Substantia nigra (tissue), 51 donors: ENCODE measurements at places on chromosomes 5 and 9.

GRCh38 chr5:11897781-11898180 lies 6.5 kb downstream of the CTNND2 start:
- DNase-seq = no peak

- DNase-seq = no peak
These were observed 65.7 kb downstream of the EFNA5 start for GRCh38 chr5:107604990-107605389.

- no peak for DNase-seq
These were observed 3.5 kb downstream of the PRXL2C start for GRCh38 chr9:96651626-96652025.

- no peak for DNase-seq
These were observed 17.3 kb downstream of the EXOC3 start for GRCh38 chr5:460273-460625.

DNA sequence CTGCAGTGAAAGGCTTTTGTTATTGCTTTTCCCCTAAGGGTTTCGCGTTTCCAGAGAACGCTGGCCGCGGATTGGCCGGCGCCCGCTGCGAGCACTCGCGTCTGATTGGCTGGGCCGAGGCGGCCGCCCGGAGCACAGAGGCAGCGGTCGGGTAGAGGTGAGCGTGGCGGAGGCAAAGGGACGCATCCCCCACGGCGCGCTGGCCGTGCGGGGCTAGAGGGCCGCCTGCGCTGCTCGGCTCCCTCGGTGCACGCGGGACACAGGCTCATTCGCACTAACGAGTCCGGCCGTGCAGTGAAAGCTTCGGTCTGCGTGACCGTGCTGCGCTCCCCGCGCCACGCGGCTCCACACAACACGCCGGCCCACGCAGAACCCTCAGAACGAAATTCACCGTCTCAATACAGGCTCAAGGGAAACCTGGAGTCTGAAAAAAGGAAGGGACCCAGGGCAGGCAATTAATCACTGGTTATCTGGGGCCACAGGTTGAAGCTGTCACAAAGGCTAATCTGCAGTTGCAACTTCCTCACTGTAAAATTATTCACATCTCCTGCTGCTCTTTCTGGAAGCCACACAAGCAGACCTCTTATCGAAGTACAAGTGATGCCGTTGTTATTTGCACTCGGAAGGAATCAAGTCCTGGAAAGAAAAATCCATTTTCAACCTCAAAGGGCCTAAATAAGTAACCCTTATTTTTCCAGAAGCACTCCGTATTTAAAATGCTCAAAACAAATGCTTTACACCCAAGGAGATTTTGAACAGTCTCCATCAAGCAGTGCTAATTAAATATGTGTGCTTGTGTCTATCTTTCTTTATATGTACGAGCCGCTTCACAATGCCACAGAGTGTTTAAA lies 94.6 kb downstream of the ZNF608 start:
- DNase-seq = peak; percentile 91

GRCh38 chr5:83097689-83098231 lies 20.4 kb downstream of the XRCC4 start:
- DNase-seq = no peak

GRCh38 chr5:119288379-119289033 lies 67.3 kb upstream of the TNFAIP8 start:
- no peak for DNase-seq

- DNase-seq = no peak
These were observed 206.7 kb downstream of the ARHGAP26 start for GRCh38 chr5:142976861-142977260.

DNA sequence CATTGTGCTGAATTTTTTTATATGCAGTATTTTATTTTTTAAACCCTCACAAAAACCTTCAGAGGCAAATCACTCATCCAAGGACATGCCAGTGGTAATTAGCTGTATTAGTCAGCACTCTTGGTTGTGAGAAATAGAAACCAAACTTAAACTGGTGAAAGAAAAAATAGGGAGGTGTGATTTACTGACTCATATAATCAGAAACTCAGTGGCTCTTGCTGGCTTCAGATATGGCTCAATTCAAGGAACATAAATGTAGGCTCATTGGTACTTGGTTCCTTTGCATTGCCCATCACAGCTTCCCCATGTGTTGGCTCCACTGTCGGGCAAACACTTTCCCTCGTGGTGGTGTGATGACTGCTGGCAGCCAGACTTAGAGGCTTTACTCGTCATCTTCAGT lies 497.2 kb downstream of the MAT2B start:
- DNase-seq = no peak

DNA sequence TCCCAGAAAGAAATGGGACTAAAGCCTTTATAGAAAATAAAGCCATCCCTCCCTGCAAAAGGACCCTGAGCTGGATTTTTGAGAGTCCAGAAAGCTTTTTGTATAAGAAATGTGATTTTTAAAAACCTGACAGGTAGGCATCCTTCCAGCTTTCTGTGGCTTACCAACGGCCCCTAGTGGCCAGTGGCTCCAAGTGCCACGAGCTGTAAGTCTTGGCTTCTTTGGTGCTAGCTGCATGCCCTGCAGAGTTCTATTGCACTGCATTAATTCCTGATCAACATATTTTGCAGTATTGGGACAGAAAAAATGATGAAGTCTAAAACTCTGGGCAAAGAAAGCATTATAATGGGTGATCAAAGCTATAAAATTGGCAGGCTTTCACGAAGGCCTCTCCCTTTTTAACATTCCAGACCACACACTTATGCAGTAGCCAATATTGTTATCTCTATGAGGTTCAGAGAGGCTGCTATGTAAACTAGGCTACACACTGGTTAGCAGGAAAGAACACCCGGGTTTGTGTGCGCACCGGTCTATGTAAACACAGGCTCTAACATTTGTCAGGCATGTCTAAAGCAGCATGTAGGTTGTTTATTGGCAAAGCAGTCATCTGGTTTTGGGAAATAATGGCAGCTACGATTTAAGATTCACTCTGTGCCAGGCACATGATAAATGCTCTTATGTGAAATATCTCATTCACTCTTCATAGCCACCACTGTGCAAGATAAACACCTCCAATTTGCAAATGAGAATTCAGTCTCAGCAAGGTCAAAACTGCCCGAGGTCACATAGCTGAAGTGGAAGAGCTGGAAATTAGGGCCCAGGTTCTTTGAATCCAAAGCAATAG lies 55.2 kb downstream of the NMUR2 start:
- DNase-seq = peak; percentile 44

DNA sequence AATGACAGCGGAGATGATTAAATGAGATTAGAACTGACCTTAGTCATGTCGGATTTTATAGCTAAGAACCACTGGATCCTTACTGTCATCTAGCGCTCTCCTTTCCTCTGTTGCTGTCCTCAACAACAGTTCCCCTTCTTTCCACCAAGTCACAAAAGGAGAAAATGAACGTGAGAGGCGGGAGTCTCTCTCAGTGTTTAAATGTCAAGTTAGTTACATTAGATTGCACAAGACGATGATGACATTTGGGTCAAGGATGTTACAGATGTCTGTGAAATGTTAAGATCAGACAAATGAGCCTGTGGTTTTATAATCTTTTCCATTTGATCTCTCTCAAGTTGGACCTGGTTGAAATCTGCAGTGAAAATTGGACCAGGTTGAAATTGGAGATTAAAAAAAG lies 53.5 kb downstream of the FBXO38 start:
- DNase-seq = no peak

DNA sequence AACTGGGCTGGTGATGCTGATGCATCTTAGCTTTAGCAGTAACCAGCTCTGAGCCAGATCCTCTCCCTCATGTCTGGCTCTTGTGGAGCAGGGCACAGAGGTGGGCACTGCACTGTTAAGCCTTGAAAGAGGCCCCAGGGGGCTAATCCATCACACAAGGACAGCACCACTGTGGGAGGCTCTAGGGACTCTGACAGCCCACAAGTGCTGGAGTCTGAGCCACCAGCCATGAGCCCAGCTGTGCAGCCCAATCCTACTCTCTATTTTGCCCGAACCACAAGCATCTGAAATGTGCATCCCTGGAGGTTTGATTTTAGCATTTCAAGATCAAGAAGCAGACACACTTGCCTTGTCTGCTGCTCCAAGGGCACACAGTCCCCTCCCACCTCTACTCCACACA lies 407.1 kb upstream of the TRPC7 start:
- DNase-seq = no peak

- peak; percentile 53 for DNase-seq
These were observed 11.2 kb downstream of the MSANTD3 start for GRCh38 chr9:100437860-100438805.

DNA sequence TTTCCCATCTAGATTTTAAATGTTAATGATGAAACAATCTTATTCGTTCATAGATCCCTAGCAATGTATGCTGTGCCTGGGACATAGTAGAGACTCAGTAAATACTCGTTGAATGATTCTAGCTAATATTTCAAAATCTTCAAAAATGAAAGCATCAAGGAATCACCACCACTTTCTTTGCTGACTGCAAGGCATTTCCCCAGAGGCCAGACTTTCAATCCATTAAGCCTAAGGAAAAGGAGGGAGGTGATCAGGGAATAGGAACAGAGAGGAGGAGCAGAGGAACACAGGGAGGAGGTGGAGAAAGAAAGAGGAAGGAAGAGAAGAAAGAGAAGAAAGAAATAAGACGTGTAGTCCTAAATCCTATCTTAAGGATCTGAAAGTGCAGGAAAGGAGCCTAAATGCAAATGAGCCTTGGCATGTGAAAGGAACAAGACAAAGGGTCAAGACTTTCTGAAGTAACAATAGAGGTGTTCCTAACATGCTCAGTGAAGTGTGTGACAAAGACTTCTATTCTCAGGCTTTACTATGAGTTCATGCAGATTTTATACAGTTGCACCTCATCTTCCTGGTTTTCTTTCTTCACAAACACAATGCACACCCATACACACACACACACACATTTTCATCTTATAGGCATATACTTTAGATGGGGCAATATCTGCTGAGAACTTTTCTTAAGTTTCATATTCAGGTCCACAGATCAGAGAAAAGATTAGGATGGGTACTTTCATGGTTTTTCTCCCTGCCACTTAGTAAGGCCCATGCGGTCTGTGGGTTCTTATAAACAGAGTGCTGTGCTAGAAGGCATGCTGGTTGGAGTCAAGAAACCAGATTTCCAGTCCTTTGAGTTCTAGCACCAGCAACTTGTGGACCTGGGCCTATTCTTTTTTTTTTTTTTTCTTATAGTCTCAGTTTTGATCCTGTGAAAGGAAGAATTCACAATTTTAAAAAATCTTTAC lies 512.2 kb upstream of the TNC start:
- DNase-seq = no peak

GRCh38 chr9:12680341-12680740 lies 12.8 kb upstream of the TYRP1 start:
- DNase-seq = no peak

DNA sequence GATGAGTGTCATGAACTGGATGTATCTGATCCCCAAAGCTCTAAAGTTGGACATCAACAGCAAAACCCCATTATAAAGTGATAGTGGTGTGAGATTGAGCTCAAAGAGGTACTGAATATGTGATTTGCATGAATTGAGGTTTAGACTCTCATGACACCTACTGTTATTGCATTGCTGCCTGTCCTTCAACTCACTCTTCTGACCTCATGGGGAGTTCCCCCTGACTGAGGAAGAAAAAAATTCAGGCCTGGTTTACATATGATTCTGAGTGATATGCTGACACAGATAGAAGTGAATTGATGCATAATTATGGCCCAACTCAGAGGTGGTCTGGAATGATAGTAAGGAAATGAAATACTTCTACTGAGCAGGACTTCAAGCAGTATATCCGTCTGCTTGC lies 76.2 kb upstream of the CHD1 start:
- DNase-seq = no peak

DNA sequence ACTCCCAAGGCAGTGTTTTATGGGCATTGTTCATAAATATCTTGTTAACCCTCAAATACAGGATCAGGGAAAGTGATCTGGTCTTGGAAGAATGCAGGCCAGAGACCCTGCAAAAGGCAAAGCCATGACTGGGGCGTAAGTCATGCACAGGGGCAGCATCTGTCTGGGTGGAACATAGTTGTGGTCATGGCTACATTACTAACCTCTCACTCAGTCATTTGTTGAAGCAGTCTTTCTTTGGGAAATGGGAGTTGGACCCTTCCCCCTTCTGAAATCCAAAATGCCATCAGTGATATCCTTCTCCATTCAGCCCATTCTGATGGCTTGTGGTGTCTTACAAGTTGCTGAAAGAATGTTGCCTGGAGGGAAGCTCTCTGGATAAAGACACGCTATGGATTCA lies 68.1 kb downstream of the GDNF start:
- no peak for DNase-seq

- DNase-seq = no peak
These were observed 24.8 kb upstream of the HNRNPA0 start for GRCh38 chr5:137778772-137779564.

- no peak for DNase-seq
These were observed 83.7 kb downstream of the GALNT10 start for GRCh38 chr5:154273963-154274827.

DNA sequence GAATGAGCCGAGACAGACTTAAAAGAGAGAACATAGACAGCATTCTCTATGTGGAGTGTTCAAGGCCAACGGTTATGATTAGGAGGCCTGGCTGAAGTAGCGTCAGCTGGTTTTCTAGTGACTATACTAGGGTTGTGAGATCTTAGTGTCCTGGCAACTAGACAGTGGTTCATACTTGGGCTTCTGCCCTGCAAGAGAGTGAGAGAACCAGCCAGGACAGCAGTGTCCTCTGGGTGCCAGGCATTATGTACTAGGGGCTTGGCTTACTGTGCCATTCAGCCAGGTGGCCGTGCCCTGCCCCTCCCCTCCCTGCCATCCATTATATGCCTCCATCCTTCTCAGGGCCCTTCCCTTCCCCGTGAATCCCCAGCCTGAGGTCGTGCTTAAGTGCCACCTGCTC lies 56.8 kb downstream of the TRIO start:
- DNase-seq = no peak

GRCh38 chr9:123281659-123282350 lies 13.4 kb upstream of the STRBP start:
- no peak for DNase-seq

- no peak for DNase-seq
These were observed 544.4 kb downstream of the EFNA5 start for GRCh38 chr5:107126341-107126740.

DNA sequence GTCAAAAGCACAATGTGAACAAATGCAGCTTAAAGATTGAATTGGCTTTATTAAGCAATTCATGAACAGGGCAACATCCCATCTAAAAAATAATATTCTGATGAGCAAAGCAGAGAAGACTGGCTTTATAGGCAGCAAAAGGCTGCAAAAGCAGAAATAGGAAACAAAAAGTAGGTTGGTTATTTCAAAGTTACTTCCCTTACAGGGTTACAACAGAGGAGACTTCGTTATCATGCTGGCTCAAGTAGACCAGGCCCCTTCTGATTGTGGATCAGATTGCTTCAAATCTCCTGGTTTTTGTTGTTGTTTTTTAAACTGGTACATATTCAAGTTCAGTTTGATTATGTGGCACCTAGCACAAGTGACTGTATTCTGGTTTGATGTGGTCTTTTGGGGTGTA lies 73.1 kb downstream of the MAN2A1 start:
- DNase-seq = no peak

GRCh38 chr5:114948363-114948762 lies 221.3 kb downstream of the TRIM36 start:
- DNase-seq = no peak

GRCh38 chr5:173971681-173972345 lies 17.2 kb upstream of the C5orf47 start:
- DNase-seq = no peak

- no peak for DNase-seq
These were observed 58.6 kb upstream of the LMNB1 start for GRCh38 chr5:126718236-126718868.

GRCh38 chr5:130496215-130496614 lies 592.0 kb downstream of the CHSY3 start:
- no peak for DNase-seq

- no peak for DNase-seq
These were observed 746 bp downstream of the NKX2-5 start for GRCh38 chr5:173234129-173234790.

- DNase-seq = no peak
These were observed 16.8 kb upstream of the JADE2 start for GRCh38 chr5:134508521-134509195.
